Mammary epithelial cell (primary cell): ENCODE measurements at places on chromosomes 13 and 19. TPM values are rescaled to one million over a fixed set of nuclear protein-coding genes. Genes with fewer than 3 reads are reported as not detected.

CLC gene
- not detected for polyA plus RNA-seq

- DNase-seq: peak; percentile 35
Observed at GRCh38 chr13:106561551-106562170, 6.3 kb downstream of the ARGLU1 start.

DNA sequence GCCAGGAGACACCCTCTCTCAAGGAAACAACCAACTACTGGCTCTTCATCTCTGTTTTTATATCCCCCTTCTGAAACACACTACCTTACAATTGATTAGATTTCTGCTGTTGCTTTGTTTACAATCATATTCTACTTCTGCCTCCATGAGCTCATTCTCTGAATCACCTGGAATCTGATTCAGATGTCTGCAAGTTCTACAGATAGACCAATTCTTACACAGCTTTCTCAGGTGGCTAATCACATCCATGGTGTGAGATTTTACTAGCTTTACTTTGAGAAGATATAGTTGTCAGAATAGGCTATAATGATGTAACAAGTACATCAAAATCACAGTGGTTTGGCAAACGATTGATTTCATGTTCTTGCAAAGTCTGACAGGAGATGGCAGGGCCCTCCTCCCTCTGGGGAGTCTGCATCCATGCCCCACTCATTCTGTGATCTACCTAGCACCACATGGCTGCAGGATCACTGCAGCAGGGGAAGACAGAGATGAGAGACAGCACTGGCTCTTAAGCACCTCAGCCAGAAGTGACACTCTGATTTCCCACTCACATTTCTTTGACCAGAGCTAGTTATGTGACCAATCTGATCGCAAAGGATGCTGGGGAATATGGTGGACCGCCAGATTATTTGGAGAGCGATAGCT lies 243.7 kb downstream of the FOXO1 start:
- DNase-seq: peak; percentile 43

PLK5 gene
- not detected for polyA plus RNA-seq

DNA sequence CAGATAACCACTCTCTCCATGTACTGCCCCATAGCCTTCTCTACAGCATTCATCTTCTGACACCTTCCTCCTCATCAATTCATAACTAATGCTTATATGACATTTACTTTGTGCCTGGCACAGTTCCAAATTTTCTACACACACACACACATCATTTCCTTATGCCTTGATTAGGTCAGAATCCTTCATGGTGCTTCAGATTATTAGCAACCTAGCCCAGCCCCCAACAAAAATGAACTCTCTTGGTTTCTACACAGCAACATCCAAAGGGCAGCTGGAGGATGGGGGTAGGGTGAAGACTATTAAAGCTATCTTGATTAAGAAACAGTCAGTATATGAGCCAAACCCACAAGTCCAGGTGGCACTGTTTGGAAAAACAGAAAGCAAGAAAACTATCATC lies 3.7 kb downstream of the RUBCNL start:
- DNase-seq: no peak

GRCh38 chr13:75938811-75939560 lies 302.9 kb downstream of the LMO7 start:
- no peak for DNase-seq

GRCh38 chr19:29812881-29813275 lies 1.1 kb downstream of the CCNE1 start:
- DNase-seq: no peak

SLITRK5 gene
- not detected for polyA plus RNA-seq

ATP8A2 gene
- polyA plus RNA-seq: 0.34 TPM

DNA sequence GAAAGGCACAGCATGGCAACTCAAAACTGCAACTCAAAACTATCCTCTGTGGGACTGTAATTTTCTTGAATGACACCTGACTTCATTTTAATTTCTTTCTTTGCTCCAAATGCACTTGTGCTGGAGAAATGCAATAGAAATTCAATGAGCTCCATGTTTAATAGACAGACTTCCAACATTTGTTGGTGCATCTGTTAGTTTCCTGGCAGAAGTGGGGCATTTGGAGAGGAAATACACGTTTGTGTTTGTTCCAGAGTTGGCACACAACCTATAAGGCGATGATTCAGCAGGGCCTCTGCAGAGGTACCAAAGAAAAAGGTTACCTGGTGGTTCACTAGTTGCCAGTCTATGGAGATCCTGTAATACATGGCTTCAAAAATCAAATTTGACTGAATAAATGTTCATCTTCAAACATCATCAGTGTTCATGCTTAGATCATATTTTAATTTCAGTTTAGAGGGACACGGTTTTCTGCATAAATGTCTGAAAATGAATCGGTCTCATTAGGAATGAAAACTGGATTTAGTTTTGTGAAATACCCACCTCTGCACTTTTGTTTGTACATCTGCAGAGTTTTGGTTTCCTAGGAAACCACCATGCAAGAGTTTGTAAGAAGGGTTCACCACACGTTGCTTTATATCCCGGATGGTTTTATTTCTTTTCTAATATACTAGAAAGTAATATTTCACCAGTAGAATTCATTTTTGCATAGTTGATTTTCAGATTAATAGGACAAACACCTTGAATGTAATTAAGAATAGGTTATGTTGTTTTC lies 21.8 kb upstream of the OBI1 start:
- no peak for DNase-seq

SEMA6B gene
- 0.22 TPM for polyA plus RNA-seq

GRCh38 chr13:95112883-95113282 lies 188.4 kb downstream of the ABCC4 start:
- no peak for DNase-seq

DNA sequence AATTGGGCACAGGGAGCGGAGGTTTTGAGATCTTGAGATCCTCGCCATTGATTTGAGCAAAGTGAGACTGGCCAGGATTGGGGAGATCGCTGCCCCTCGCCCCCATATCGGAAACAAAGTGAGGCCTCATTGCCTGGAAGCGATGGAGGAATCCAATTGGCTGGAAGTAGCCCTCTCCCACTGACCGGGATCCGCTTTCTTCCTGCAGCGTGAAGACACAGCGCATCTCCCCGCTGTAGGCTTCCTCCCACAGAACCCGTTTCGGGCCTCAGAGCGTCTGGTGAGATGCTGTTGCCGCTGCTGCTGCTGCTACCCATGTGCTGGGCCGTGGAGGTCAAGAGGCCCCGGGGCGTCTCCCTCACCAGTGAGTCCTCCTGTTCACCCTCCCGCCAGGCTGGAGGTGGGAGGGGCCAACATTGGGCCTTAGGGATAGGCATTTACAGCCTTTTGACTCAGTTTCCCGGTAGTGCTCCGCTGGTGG lies 438 bp downstream of the PRKCSH start:
- no peak for DNase-seq

CEACAM19 gene
- 1.7 TPM for polyA plus RNA-seq

GRCh38 chr19:35942235-35942634 lies 6.1 kb downstream of the LRFN3 start:
- DNase-seq: no peak

- DNase-seq: no peak
Observed at GRCh38 chr13:113922412-113923118, 51.3 kb downstream of the C13orf46 start.

FAM216B gene
- polyA plus RNA-seq: not detected

DNA sequence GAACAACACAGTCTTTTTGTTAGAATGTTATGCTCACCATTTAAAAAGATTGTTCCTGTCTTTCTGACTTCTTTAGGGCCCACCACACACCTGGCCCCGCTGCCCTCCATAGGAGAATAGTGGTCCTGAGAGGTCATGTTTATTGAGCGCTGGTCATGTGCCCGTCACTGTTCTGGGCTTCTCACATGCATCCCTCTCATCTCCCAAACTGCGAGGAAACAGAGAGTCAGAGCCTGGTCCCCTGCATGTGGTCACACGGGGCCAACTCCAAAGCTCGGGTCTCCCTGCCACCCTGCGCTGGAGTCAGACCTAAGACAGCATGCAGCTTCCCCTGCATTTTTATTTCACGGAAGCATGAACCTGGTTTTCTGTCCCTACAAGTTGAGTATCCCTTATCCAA lies 70.4 kb upstream of the GPR183 start:
- no peak for DNase-seq

ZNF700 gene
- polyA plus RNA-seq: 3.1 TPM

BEST2 gene
- 0.12 TPM for polyA plus RNA-seq

DNA sequence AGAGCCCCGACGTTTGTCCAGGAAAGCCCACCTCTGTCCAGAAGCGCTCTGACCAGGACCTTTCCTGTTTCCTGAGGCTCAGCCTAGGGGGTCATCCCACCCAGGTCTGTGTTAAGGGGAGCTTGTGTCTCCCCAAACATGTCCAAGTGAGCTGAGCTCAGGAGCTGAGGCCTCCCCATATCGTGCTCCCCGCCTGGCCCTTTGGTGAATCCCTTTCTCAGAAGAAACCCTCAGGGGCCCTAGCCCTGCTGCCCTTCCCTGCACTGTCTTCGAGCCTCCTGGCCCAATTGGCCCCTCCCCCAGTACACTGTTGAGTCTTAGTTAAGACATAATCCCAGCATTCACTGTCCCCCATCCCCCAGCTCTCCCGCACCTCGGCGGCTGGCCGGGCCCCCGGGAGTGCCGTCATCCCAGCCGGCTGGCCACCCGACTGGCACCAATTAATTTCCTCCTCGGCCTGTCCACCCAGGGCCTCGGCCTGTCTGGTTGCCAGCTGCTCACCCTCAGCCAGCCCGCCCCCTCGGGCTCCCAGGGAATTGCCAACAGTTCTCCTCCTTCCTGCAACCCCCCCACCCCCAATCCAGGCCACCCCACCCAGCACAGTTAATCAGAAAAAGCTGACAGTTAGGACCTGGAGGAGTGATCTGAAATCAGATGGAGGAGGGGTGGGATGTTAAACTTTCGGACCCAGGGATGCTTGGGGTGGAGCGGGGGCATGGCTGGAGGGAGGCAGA lies 13.6 kb downstream of the IER2 start:
- DNase-seq: peak; percentile 50

DNA sequence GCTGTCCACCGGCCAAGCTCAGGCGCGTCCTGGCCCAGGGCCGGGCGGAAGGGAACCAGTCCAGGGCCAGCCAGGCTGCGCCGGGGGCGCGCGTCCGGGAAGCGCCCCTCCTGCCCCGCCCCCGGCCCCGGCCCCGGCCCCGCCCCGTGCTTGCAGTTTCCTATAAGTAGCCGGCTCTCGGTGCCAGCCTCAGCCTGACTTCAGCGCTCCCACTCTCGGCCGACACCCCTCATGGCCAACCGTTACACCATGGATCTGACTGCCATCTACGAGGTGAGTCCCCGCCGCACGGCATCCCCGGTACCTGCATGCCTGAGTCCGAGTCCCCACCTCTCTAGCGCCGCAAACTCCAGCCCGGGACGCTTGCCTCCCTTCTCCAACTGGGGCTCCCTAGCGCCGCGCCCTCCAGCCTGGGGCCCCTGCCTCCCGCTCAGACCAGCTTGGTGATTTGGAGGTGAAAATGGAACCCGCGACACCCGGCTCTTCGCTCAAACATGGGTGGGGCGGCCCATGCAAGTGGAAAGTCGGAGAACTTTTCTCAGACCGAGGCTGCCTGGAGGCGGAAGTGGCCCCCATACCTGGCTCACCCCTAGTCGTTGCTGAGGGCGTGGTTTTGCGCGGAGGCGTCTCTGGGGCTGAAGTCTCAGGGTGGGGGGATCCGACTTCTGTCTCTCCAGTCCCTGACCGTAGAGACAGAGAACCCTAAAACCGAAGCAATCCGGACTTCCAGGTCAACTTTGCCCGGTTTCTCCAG lies at the start of gene ZFP36:
Gene ZFP36, plus strand, starts transcription at position 192 of the 754 bp plus-strand sequence. Its CDS starts 58 bp downstream, at position 250.
- peak; percentile 90 for DNase-seq

GRCh38 chr13:44142540-44142867 lies 231.1 kb upstream of the SERP2 start:
- no peak for DNase-seq

OVOL3 gene
- polyA plus RNA-seq: not detected

DNA sequence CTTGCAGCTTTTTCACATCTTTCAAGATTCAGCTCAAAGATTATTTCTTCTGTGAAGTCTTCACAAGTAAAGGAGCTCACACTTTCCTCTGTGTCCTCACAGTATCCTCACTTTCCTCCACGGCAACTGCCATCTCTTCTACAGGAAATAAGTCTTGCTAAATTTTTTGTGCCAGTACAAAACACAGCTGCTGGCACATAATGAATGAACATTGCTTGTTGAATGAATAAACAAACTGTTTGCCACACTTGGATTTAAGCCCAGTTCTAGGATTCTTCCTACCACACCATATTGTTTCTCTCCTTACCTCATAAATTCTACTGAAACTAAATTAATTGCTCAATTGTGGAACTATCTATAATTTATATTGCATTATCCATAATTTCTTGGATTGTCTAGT lies 59.5 kb downstream of the RAP2A start:
- no peak for DNase-seq

GRCh38 chr19:5655412-5655811 lies 24.9 kb downstream of the MICOS13 start:
- no peak for DNase-seq

GRCh38 chr13:108680011-108680410 lies 50.6 kb downstream of the MYO16 start:
- no peak for DNase-seq

DNA sequence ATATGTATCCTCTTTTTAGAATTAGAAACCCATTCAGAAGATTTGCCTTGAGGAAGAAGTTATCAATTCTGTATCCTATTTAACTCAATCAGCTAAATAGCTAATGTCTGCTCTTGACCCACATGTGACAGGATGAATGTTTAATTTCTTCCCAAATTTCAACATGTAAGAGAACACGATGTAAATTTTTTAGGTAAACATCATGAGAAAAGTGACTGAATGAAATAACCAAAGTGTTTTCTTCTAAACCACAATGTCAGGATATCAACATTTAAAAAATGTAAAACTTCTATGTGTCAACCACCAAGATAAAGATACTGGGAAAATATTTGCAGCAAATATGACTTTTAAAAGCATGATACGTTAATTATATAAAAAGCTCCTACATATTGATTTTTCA lies 302.4 kb downstream of the DCT start:
- no peak for DNase-seq

GRCh38 chr13:37241786-37242185 lies 136.3 kb upstream of the CSNK1A1L start:
- DNase-seq: no peak

DNA sequence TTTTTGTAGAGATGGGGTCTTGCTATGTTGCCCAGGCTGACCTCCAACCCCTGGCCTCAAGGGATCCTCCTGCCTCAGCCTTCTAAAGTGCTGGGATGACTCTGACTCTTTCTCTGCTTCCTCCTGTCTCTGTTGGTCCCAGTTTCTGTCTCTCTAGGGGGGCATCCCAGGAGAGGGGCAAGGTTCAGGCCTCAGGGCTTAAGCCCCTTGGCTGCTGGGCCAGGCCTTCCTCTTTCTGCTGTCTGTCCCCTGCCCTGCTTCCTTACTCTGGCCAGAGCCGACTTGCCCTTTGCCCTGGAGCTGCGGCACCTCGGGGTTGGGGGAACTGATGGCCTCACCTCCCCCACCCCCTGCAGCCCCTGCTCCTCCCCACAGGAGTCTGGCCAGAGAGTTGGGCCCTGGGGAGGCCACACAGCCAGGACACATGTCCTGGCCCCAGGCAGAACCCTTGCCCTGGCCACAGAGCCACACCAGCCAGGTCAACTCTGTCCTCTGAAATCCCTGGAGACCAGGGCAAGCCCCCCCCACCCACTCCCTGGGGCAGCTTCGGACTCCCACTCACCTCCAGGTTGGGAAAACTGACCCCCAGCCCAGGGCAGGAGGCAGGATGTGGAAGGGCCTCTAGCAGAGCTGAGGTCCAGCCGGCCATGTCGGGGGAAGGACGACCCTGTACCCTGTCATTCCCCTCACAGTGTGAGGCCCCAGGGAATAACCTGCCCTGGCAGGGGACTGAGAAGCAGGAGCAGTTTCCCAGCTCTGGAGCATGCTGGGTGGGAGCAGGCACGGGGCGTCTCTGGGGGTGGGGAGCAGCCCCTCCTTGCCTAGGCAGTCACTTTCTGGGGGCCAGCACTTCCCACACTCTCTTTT lies 23.7 kb downstream of the CEBPA start:
- DNase-seq: no peak

ADAMTS10 gene
- polyA plus RNA-seq: not detected

GRCh38 chr13:51839711-51840540 lies 5.1 kb downstream of the TMEM272 start:
- no peak for DNase-seq
